ENCODE measurements at places on chromosomes 5 and 9. TPM values are rescaled to one million over a fixed set of nuclear protein-coding genes. Genes with fewer than 3 reads are reported as not detected.

- H3K27ac ChIP-seq = no peak overlapping the region
- DNase-seq = no peak
- no peaks in the 10 kb centered on the region for H3K27me3 ChIP-seq
- peaks cover 30% of the 10 kb centered on the region for H3K36me3 ChIP-seq
- H3K4me1 ChIP-seq = peaks cover 15% of the 10 kb centered on the region
Measured at GRCh38 chr9:86275962-86276361, 6.4 kb downstream of the ISCA1 start.

GRCh38 chr9:126515001-126515872 is 98.5 kb upstream of the LMX1B start:
- no peak overlapping the region for H3K4me3 ChIP-seq
- H3K27ac ChIP-seq = no peak overlapping the region
- no peak for DNase-seq
- H3K4me1 ChIP-seq = peaks cover 15% of the 10 kb centered on the region
- peaks cover 59% of the 10 kb centered on the region for H3K27me3 ChIP-seq
- no peaks in the 10 kb centered on the region for H3K36me3 ChIP-seq

- no peaks in the 10 kb centered on the region for H3K4me1 ChIP-seq
- H3K27ac ChIP-seq = no peak overlapping the region
- no peaks in the 10 kb centered on the region for H3K36me3 ChIP-seq
- no peak for DNase-seq
- H3K4me3 ChIP-seq = no peak overlapping the region
Measured at GRCh38 chr5:72000707-72001106, 106.6 kb upstream of the MAP1B start.

GRCh38 chr9:134418354-134418753 is 92.1 kb downstream of the RXRA start:
- no peak for DNase-seq
- H3K4me3 ChIP-seq = no peak overlapping the region
- no peaks in the 10 kb centered on the region for H3K27me3 ChIP-seq
- no peak overlapping the region for H3K27ac ChIP-seq

DNA sequence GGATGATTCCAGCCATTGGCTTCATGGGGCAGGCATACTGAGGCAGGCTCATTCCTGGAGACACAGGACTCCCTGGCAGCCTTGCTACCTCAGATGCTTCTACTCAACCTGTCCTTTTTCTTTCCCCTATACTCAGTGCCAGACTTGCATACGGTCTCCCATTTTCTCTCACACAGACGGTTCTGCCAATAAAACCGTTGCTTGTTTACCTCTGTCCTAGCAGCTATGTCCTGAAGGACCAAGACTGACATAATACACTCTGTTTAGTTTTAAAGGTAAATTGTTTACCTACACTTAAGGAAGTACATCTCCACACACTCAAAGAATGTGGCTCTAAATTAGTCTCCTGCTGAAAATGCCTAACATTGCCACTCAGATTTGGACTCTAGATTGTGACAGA is 151.0 kb upstream of the RFX3 start:
- no peak overlapping the region for H3K4me3 ChIP-seq
- no peak overlapping the region for H3K27ac ChIP-seq
- no peaks in the 10 kb centered on the region for H3K27me3 ChIP-seq
- peaks cover 13% of the 10 kb centered on the region for H3K36me3 ChIP-seq
- DNase-seq = no peak
- no peaks in the 10 kb centered on the region for H3K4me1 ChIP-seq

- peaks cover 5% of the 10 kb centered on the region for H3K4me1 ChIP-seq
- no peak overlapping the region for H3K27ac ChIP-seq
- H3K36me3 ChIP-seq = peaks cover 40% of the 10 kb centered on the region
- no peaks in the 10 kb centered on the region for H3K27me3 ChIP-seq
Measured at GRCh38 chr9:37172557-37172956, 52.2 kb downstream of the ZCCHC7 start.

- H3K27me3 ChIP-seq = peaks cover 13% of the 10 kb centered on the region
- no peak overlapping the region for H3K27ac ChIP-seq
- no peak for DNase-seq
- no peaks in the 10 kb centered on the region for H3K4me1 ChIP-seq
- H3K4me3 ChIP-seq = no peak overlapping the region
- no peaks in the 10 kb centered on the region for H3K36me3 ChIP-seq
Measured at GRCh38 chr5:39629946-39630345, 205.2 kb upstream of the DAB2 start.

KIF4B gene
- total RNA-seq = not detected

C5orf24 gene
- 32.4 TPM for total RNA-seq

ANKRD18B gene
- not detected for total RNA-seq

WNT8A gene
- total RNA-seq = not detected

ANXA2R gene
- total RNA-seq = 41.1 TPM

DBH gene
- not detected for total RNA-seq
